A549 treated with dexamethasone at 1 μM for 4 hours (cell line): ENCODE measurements at places on chromosomes 2 and 18. TPM values are rescaled to one million over a fixed set of nuclear protein-coding genes. Genes with fewer than 3 reads are reported as not detected.

The NGEF gene
- total RNA-seq = 12.6 to 17.0 TPM (median 14.6 TPM) in 5 replicates

The AP1S3 gene
- 28.0 to 40.5 TPM (median 36.0 TPM) in 5 replicates for total RNA-seq

The PLCD4 gene
- 0.14 to 0.46 TPM (median 0.28 TPM) in 5 replicates for total RNA-seq

The KCNE4 gene
- 0.32 to 0.90 TPM (median 0.46 TPM) in 5 replicates for total RNA-seq

The BOLL gene
- not detected in 5 replicates for total RNA-seq

The PLA2R1 gene
- total RNA-seq = 1.7 to 2.7 TPM (median 2.2 TPM) in 5 replicates

The ZNF396 gene
- 0.58 to 0.75 TPM (median 0.64 TPM) in 5 replicates for total RNA-seq

The TNFRSF11A gene
- total RNA-seq = 5.1 to 10.2 TPM (median 8.3 TPM) in 5 replicates

The CCDC74B gene
- total RNA-seq = 4.6 to 6.0 TPM (median 5.1 TPM) in 5 replicates

The PMAIP1 gene
- 13.7 to 16.2 TPM (median 15.4 TPM) in 5 replicates for total RNA-seq

The OSBPL6 gene
- 5.5 to 7.5 TPM (median 6.8 TPM) in 5 replicates for total RNA-seq

The PARD3B gene
- total RNA-seq = 0.52 to 1.4 TPM (median 0.90 TPM) in 5 replicates

The SOWAHC gene
- 7.0 to 10.2 TPM (median 9.2 TPM) in 5 replicates for total RNA-seq

The CHN1 gene
- total RNA-seq = 17.3 to 21.5 TPM (median 18.5 TPM) in 5 replicates

The C2orf78 gene
- not detected in 5 replicates for total RNA-seq

The REG3G gene
- not detected in 5 replicates for total RNA-seq

The COL6A3 gene
- total RNA-seq = 0.18 to 0.41 TPM (median 0.33 TPM) in 5 replicates

The CCDC68 gene
- 4.1 to 5.8 TPM (median 4.4 TPM) in 5 replicates for total RNA-seq

The NMUR1 gene
- total RNA-seq = 0.02 TPM in 3 of 5 replicates, not detected in the others

The GRB14 gene
- 4.8 to 6.5 TPM (median 5.1 TPM) in 5 replicates for total RNA-seq

The STPG4 gene
- 0.07 TPM in 1 of 5 replicates, not detected in the others for total RNA-seq

The RAD51AP2 gene
- total RNA-seq = not detected in 5 replicates

The TUBB8B gene
- total RNA-seq = 0.12 TPM in 1 of 5 replicates, not detected in the others

The IL37 gene
- total RNA-seq = 0.23 TPM in 1 of 5 replicates, not detected in the others

The ALPI gene
- total RNA-seq = 0.02 to 0.05 TPM (median 0.04 TPM) in 3 of 5 replicates, not detected in the others

The NTSR2 gene
- total RNA-seq = not detected in 5 replicates

The PCARE gene
- total RNA-seq = not detected in 5 replicates

The FSIP2 gene
- 0.02 TPM in 1 of 5 replicates, not detected in the others for total RNA-seq

The TXNDC2 gene
- 0.07 to 0.17 TPM (median 0.11 TPM) in 5 replicates for total RNA-seq

The RAMP1 gene
- total RNA-seq = 0.14 TPM in 1 of 5 replicates, not detected in the others

The SCYGR4 gene
- total RNA-seq = not detected in 5 replicates

The SPATA3 gene
- total RNA-seq = not detected in 5 replicates

The DNER gene
- 9.1 to 14.0 TPM (median 10.9 TPM) in 5 replicates for total RNA-seq

The RGPD3 gene
- total RNA-seq = 0.14 to 0.25 TPM (median 0.16 TPM) in 5 replicates

The MATN3 gene
- 11.0 to 18.8 TPM (median 15.4 TPM) in 5 replicates for total RNA-seq

The LINC00305 gene
- total RNA-seq = not detected in 5 replicates

The CELF4 gene
- 0.07 TPM in 1 of 5 replicates, not detected in the others for total RNA-seq

The SOCS6 gene
- 28.2 to 36.7 TPM (median 35.1 TPM) in 5 replicates for total RNA-seq

The TPO gene
- total RNA-seq = 0.12 to 0.20 TPM (median 0.17 TPM) in 4 of 5 replicates, not detected in the other

The TTC39C gene
- 17.2 to 22.7 TPM (median 20.3 TPM) in 5 replicates for total RNA-seq

The B3GNT7 gene
- total RNA-seq = 2.2 to 3.5 TPM (median 3.0 TPM) in 5 replicates

The TMEM37 gene
- 1.3 to 2.7 TPM (median 2.5 TPM) in 5 replicates for total RNA-seq

The FOXI3 gene
- 0.03 to 0.05 TPM (median 0.04 TPM) in 3 of 5 replicates, not detected in the others for total RNA-seq

The GAREM1 gene
- 4.2 to 8.2 TPM (median 6.1 TPM) in 5 replicates for total RNA-seq

The AOX1 gene
- 5.0 to 6.8 TPM (median 5.4 TPM) in 5 replicates for total RNA-seq
